ENCODE measurements at places on chromosomes 16 and 17.

GRCh38 chr17:45791935-45792334 lies 7.8 kb downstream of the CRHR1 start:
- DNase-seq: no peak

GRCh38 chr16:86485746-86486145 lies 24.6 kb upstream of the FOXF1 start:
- DNase-seq: no peak

DNA sequence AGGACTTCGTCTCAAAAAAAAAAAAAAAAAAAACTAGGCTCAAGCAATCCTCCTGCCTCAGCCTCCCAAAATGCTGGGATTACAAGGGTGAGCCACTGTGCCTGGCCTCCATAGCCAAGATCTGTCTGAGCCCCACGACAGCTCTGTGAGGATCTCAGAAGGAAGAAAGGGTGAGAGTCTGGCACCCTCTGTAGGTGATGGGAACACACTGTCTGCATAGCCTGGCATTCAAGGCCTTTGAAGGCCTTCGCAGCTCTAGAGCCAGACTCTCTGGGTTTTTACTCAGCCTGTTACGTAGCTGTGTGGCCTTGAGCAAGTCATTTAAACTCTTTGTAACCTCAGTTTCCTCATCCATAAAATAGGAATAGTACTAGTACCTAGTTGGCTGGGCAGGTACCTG lies 6.3 kb upstream of the XPO6 start:
- no peak for DNase-seq

DNA sequence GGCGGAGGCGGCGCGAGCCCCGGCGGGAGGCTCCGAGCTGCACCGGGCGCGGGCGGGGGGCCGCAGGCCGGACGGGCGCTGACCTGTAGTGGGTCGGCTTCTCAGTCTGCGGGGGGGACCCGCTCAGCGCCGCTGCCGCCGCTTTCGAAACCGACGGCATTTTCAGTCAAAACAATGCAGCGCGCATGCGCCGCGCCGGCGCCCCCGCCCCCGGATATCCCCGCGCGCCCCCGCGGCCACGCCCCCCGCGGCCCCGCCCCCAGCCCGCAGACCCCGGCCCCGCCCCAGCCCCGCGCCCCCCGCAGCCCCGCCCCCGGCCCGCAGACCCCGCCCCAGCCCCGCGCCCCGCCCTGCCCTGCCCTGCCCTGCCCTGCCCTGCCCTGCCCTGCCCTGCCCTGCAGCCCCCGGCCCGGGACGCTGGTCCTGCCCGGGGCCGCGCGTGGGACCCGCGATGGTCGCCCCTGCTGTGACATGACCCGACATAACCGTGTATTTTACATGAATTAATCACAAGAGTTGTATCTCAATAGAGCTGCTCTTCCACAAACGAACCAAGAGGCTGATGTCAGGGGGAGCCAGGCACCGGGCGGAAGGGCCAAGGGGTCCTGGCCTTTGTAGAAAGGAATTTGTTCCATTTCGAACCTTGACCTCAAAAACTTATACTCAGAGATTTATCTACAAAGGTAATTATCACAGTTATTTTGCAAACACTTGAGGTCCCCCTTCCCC lies at the start of gene UNKL:
UNKL (minus strand) TSS at position 173 of the 729 bp plus-strand sequence; CDS start at position 160, 13 bp downstream.
- no peak for DNase-seq

- DNase-seq: no peak
Measured at GRCh38 chr16:66925322-66925840, at the start of gene RRAD. RRAD (minus strand) TSS chr16:66925535; CDS start chr16:66925179, 356 bp downstream.

- DNase-seq: no peak
Measured at GRCh38 chr17:81898029-81898866, 3.8 kb upstream of the NPB start.

- no peak for DNase-seq
Measured at GRCh38 chr16:78500659-78501270, 401.3 kb downstream of the WWOX start.

- DNase-seq: no peak
Measured at GRCh38 chr16:74654536-74655050, 12.1 kb downstream of the RFWD3 start.

DNA sequence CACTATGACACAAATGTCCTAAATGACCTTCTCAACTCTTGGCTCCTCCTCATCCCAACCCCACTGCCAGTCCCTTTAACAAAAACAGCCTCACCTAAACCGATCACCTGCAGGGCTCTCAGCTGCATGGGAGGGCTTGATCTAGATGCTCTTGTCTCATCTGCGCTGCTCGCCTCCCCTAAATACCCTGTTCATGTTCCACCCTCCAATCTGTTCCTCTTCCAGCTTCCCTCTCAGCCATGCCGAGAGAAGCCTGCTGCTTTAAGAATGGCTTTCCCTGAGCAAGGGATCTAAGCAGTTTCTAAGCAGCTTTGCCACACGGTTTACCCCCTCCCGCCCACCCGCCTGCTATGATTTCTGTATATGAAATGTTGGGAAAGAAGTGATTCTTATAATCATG lies 23.7 kb downstream of the PIPOX start:
- no peak for DNase-seq

DNA sequence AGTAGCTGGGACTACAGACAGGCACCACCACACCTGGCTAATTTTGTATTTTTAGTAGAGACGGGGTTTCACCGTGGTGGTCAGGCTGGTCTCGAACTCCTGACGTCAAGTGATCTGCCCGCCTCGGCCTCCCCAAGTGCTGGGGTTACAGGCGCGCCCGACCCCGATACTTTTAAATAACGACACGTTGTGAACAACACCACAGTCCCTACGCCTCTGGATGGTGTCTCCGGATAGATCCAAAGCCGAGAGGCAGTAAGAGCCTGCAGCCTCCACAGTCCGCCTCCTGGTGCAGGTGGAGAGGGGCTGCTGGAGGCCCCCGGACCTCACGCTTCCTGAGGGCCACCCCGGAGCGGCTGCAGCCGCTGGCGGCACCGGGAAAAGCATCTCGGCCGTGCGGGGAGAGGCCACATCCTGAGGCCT lies 741 bp upstream of the TLCD3A start:
- no peak for DNase-seq

- DNase-seq: no peak
Measured at GRCh38 chr16:51636920-51637769, 486.1 kb upstream of the SALL1 start.

DNA sequence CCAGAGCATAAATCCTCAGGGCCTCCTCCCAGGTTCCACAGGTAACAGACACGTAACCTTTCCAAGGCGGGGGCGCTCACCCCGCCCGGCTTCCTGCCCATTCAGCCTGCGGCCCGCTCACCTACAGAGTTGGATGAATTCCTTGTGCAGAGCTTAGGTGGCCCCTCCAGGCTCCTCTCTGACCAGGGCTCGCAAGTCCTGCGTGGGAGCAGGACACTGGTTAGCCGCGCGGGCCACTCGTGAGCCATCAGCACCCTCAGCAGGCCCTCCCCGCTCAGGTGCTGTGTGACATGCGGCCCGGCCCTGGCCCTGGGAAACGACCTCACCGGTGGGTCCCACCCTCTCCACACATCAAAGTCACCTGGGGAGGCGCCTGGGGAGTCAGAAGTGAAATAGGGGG lies 528 bp downstream of the TERB1 start:
- DNase-seq: no peak

- no peak for DNase-seq
Measured at GRCh38 chr17:41775394-41776226, 10.9 kb downstream of the JUP start.

GRCh38 chr17:72491102-72491501 lies 370.3 kb downstream of the SOX9 start:
- DNase-seq: no peak

DNA sequence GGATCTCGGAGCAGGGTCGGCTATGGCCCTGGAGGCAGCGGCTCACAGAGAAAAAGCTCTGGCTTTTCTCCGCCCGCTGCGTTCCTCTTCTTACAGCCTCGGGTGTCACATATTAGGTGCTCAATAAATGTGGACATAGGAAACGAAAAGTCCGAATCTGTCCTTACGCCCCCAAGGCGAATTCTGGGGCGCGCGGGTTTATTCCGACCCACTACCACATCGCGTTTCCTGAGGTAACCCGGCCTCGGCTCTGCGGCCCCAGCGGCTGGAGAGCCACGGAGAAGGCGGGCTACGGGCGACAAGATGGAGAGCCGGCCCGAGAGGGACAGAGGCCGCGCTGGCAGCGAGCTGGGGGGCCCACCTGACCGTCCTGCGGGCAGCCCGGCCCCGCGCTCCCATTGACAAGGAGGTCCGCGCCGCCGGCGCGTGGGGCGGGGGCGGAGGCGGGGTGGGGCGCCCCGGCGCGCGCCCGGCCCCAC lies 573 bp upstream of the GNAO1 start:
- no peak for DNase-seq

Measured in cortex of kidney (tissue), 1 donor.